SK-N-DZ (cell line): ENCODE measurements at places on chromosomes 12 and 14.
A peak's percentile ranks its signal among the peaks of the same experiment; 100 is the strongest.

GRCh38 chr14:30445852-30446251, 113.1 kb upstream of the G2E3 start:
- no peak for DNase-seq

- DNase-seq: no peak
Measured at GRCh38 chr12:39442831-39443080, 164 bp downstream of the KIF21A start.

DNA sequence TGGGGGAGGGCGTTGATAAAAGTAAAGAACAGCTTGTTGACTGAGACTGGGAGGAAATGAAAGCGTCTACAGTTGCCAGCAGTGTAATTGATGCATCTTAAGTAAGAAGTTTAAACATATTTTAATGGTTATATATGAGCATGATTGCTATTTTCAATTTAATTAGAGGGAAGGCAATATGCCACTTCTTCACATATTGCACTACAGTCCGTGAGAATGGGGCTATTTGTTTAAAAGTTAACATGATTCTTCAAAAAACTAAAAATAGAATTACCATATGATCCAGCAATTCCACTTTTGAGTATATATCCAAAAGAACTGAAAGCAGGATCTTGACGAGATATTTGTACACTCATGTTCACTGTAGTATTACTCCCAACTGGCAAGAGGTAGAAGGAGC, 38.3 kb upstream of the PPP2R5E start:
- DNase-seq: no peak

DNA sequence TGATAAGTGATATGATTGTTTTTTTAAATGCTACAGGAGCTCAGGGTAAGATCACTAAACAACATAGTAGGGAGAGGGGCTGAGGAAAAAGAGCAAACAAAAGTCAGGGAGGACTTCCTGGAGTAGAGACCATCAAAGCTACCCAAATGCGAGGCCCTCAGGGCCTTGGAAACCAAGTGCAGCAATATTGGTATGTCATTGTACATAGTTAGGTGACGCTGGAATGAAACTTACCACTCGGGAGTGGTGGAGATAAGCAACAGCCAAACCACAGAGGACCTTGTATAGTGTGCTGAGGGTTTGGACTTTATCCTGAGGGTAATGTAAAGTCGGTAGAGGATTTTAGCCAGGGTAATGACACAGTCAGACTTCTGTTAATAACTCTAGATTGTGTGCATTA, 13.8 kb downstream of the KITLG start:
- no peak for DNase-seq

GRCh38 chr14:41899416-41899815, 292.7 kb downstream of the LRFN5 start:
- DNase-seq: no peak

GRCh38 chr12:50508970-50509663, 4.3 kb downstream of the DIP2B start:
- DNase-seq: no peak

DNA sequence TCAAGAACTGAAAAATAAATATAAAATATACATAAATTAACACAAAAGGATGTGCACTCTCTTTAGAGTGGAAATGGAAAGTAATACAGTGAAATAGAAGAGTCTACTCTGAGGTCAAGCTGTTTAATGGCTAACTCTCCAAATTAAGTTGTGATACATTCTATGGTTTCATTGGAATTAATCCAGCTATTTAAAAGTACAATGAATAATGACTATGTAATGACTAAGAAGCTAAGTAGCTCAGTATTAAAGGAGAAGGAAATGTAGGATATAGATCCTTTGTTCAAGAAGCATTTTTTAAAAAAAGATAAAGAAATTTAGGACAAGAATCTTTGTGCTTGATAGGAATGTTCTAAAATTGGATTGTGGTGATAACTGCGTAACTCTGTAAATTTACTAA, 85.3 kb downstream of the LRP6 start:
- DNase-seq: no peak

DNA sequence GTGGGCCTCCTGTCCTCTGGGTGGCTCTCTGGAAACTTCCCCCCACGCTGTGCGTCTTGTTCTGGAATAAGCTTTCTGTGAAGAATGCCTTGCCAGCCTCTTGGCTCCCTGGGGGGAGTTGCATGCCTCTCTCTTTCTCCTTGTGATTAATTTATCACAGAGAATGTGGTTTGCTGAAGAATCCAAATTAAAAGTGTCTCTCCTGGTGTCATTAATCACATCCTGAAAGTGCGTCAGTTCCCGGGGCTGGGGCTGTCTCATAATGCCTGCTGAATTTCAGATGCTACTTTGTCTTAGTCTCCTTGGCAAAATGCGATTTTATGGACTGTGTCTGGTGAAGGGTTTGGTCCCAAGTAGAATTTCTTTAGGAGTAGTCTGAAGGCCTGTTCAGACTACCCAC, 787.7 kb upstream of the TMEM132C start:
- no peak for DNase-seq

DNA sequence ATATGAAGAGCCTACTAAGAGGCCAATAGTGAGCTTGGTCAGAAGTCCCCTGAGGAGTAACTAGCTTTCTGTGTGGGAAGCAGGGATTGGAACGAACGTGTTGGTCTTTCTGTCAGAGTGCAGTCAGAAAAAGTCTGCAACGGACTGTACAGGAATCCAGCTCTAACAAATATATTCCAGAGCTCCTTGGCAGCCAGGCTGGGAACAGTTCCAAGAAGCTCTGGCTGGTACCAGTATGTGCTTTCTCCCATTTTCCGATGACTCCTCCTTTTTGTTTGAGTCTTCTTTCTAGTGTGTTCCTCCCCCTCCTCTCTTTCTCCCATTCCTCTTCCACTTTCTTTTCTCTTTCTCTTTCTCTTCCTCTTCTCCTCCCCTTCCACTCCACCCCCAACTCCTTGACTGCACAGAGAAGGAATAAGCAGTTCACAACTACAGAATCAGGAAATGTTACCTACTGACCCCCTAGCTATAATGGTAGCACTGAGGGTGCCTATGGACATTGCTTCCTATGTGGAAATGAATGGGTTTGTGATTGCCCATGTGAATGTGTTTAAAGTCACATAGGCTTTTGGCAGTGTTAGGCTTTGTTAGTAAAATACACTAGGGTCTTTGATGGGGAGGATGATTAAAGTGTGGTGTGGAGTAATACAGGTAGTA, 59.9 kb downstream of the TTLL5 start:
- DNase-seq: no peak

- DNase-seq: no peak
Measured at GRCh38 chr12:14408208-14408607, 42.7 kb downstream of the ATF7IP start.

GRCh38 chr14:51962711-51963110, 26.6 kb upstream of the RTRAF start:
- DNase-seq: no peak

- DNase-seq: peak; percentile 23
Measured at GRCh38 chr12:10331642-10332239, 24.1 kb downstream of the KLRD1 start.

- DNase-seq: peak; percentile 60
Measured at GRCh38 chr14:95597784-95598211, 62.9 kb downstream of the GLRX5 start.
